ENCODE measurements at places on chromosomes 16 and 17. TPM values are rescaled to one million over a fixed set of nuclear protein-coding genes. Genes with fewer than 3 reads are reported as not detected.

Gene SPHK1
- 8.2 TPM for polyA plus RNA-seq

- DNase-seq: no peak
These were observed 171.7 kb downstream of the KATNIP start for GRCh38 chr16:27721531-27722181.

GRCh38 chr16:77759201-77759600 is 29.2 kb upstream of the VAT1L start:
- DNase-seq: no peak

Gene G6PC1
- polyA plus RNA-seq: 0.10 TPM

Gene KRTAP9-2
- polyA plus RNA-seq: not detected

Gene CTF1
- polyA plus RNA-seq: 9.1 TPM

DNA sequence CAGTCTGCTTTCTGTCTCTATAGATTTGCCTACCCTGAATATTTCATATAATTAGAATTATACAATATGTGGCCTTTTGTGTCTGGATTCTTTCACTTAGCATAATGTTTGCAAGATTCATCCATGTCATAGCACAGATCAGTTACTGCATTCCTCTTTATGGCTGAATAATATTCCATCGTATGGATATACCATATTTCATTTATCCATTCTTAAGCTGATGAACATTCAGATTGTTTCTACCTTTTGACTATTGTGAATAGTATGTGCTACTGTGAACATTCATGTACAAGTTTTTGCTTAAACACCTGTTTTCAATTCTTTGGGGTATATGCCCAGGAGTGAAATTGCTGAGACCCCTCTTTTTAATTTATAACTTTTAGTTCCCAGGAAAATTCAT is 49.4 kb upstream of the MSI2 start:
- no peak for DNase-seq

Measured in left lung (tissue), 14 donors.